ENCODE measurements at places on chromosomes 1 and 21.

- no peak for DNase-seq
Measured at GRCh38 chr1:185112356-185112755, 44.4 kb downstream of the TRMT1L start.

- peak; percentile 88 for DNase-seq
Measured at GRCh38 chr1:90122654-90123340, 127.9 kb downstream of the ZNF326 start.

- no peak for DNase-seq
Measured at GRCh38 chr1:170674239-170674638, 10.3 kb downstream of the PRRX1 start.

DNA sequence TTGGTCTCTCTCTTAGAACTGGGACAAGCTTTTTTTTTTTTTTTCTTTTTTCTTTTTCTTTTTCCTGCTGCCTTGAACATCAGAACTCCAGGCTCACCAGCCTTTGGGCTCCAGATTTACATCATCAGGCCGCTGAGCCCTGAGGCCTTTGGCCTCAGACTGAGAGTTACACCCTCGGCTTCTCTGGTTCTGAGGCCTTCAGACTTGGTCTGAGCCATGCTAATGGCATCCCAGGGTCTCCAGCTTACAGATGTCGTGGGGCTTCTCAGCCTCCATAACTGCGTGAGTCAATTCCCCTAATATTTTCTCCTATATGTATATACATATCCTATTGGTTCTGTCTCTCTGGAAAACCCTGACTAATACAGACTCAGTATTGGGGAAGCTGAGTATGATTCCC lies 36.5 kb upstream of the RC3H1 start:
- no peak for DNase-seq

- no peak for DNase-seq
Measured at GRCh38 chr1:86461482-86461881, 7.2 kb upstream of the CLCA1 start.

DNA sequence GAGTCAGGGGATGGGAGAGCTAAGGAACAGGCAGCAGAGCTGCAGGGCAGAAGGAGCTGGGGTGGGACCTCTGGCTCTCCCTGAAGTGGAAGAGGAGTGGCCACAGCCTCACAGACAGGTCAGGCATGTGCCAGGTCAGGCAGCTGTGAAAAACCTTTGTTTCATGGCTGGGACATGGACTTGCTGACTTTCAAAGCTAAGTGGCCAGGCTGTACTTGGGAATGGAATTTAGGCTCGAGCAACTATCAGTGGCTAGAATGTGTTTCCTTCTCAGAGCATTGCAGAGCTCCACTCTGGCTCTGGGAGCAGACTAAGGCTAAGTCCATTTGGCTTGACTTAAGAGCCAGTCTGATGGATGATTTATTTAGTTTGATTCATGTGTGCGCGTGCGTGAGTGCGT lies 385.1 kb downstream of the LMX1A start:
- no peak for DNase-seq

DNA sequence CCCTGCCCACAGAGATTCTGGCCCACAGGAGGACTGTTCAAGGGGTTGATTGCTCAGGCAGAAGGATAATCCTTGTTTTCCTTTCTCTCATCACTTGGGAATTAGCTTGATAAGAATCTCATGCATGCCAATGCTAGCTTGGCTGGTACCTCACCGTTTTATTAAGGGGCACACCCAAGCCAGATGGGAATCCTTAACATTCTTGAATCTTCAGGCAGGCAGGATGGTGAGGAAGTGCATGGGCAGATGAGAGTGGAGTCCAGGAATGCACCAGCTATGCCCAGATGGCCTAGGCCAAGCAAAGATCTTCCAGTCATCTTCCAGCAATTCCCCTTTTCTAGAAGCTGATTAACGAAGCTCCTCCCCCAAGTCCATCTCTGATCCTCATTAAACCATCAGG lies 4.1 kb upstream of the LCE7A start:
- DNase-seq: no peak

DNA sequence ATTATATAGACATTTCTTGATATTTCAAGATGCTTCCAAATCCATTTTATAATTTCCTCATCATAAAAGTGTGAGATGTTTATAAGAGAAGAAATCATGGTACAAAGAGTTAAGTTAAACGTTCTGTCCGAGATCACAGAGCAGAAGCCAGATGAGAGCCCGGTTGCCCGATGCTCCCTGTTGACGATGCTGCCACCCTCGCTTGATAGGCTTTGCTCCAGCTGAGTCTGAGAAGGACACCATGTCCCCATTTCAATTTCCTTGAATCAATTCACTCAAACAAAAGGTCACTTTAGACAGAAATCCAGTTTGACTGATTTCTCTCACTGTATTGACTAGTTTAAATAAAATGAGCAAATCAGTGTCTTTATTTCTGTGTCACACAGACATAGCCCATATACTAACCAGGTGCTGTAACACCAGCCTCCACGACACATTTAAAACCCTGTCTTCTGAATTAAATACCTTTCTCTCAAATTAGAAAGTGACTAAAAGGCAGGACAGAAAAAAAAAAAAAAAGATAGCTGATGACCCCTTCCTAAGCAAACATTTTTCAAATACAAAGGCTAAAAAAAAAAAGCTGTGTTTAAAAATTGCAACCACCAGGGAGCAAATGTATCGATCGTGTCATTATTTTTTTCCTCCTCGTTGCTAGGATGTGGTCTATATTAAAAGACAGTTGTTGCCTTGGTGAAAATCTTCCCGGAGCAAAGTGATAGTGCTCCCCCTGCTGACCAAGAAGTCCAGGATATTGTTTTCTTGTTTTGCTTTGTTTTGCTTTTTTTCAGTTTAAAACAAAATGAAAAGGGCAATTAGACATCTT lies 35.2 kb downstream of the DNASE2B start:
- DNase-seq: peak; percentile 89

DNA sequence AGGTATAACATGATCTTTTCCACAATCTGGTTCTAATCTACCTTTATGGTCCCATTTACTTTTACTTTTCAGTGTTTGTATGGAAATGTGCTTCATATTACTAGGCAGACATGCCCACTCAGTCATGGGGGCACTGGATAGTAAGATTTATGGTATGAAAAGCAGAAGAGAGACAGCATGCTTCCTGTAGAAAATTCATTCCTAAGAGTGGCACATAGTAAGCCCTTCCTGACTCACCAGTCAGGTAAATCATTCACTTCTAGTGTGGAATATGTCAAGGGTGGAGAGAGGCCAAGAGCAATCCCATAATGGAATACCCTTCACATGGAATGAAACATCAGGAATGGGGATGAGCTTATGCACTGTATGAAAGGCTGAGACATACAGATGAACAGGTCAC lies 49.5 kb upstream of the BCL10 start:
- DNase-seq: no peak

DNA sequence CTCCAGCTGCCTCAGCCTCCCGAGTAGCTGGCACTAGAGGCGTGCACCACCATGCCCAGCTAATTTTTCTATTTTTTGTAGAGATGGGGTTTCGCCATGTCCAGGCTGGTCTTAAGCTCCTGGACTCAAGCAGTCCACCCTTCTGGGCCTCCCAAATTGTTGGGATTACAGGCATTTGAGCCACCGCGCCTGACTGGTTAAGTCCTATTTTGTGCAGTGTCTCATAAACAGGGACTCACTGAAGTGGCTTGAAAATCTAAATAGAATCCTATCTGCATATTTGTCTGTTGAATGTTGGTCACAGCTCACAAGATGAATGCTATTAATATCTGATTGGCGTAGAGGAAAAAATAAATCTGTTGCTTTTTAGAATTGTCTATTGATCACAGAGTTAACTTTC lies 5.9 kb upstream of the CHAF1B start:
- DNase-seq: no peak

- peak; percentile 93 for DNase-seq
Measured at GRCh38 chr1:230753586-230754251, 6.5 kb downstream of the CAPN9 start.

- no peak for DNase-seq
Measured at GRCh38 chr1:9338397-9339246, 45.9 kb downstream of the SPSB1 start.

GRCh38 chr1:158022554-158023312 lies 29.3 kb downstream of the KIRREL1 start:
- no peak for DNase-seq

- no peak for DNase-seq
Measured at GRCh38 chr1:244211559-244211944, 160.5 kb downstream of the ZBTB18 start.

- DNase-seq: no peak
Measured at GRCh38 chr1:81543764-81544163, 257.0 kb upstream of the ADGRL2 start.

DNA sequence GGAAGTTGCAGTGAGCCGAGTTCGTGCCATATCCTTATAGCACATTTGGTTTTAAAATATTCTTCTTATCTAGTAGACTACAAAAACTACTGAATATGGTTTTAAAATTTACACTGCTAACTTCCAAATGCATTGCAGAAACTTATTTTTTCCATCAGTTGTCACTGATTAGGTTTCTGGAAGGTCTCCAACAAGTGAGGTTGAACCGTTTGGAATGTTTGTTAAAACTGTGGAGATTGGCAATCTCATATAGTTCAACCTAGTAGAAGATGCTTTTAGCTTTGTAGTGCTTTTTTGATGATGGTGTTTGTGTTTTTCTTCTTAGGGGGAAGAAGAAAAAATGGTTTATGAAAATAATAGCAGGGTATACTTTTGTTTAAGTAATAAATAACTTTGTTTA lies 12.9 kb downstream of the CENPF start:
- no peak for DNase-seq

DNA sequence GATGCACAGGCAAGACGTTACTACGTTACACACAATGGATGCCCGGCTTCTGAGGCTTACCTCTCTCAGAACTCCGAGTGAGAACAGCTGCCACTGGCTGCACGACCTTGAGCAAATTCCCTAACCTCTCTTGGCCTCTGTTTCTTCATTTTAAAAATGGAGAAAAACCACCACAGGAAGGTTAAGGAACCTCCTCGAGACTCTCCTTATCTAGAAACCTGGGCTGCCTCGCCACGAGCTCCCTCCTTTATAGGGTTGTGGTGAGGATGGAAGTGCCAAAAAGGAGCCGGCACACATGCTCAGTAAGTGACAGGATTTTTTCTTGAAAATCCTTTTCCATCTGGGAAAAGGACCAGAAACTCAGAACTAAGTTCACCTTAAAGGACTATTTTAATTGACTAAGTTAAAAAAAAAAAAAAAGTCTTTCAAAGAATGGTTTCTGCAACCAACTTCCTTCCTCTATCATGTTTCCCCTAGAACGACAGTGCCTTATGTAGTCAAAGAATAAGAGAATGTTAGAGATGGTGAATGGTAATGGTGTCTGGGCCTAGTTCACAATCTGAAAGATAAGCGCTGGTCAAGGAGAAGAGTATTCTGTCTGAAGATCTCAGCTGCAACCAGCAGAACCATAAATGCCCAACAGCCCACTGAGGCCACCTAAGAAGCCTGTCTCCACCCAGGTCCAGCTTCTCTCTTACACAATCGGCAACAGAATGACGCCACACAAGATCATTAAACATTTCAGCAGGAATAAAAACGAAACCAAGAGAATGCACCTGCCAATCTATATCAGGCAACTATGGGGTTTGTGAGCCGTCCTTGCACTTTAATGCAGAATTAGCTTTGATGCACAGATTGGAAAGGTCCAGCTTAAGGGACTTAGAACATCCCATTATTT lies 64.9 kb downstream of the SLC45A1 start:
- no peak for DNase-seq

DNA sequence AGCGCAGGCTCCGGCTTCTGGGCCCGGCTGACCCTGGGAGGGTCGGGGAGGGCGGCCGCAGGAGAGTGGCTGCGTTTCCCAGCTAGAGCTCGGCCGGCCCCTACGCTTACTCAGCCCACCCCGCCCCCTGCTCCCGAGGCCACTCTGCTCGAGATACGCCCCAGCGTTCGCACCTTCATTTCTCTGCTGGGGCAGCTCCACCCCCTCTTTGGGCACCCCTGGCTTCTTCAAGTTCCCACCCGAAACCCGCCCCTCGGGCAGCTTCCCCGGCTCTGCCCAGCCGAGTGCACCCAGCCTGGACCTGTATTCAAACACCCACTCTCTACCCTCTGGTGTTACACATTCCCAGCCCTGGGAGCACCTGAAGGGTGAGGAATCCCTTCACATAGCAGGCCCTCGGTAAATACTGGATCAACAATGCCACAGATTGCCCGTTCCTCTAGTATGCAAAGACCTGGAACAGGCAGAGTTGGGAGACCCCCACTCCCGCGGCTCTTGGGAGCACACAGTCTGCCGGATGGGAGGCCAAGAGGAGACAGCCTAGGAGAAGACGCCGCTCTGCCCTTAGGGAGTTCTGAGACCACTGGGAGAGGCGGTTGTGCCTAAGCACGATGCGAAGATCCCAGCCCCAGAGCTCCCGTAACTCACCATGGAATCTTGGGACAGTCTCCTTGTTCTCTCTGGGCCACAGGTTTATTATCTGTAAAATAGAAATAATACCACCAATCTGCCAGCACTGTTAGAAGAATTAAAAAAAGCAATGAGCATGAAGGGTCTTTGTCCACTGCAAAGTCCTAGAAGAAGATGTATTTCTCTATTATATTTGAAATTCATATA lies 566 bp upstream of the PAQR7 start:
- DNase-seq: no peak

DNA sequence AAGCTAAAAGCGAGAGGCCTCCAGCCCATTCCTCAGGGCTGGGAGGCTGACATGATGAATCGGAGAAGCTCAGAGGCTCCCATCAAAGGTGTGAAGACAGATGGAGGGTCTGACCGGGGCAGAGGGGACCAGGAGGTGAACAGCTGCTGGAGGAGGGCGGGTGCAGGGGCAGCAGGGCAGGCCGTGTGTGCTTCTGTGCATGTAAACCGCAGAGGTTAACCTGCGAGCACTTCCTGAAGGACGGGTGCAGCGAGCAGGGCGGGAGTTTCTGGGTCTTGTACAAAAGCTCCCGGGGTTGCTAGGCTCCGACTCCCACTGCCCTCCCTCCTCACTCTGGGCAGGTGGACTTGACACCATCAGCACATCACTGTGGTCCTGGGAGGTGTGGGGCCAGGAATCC lies 75.2 kb downstream of the PAX7 start:
- no peak for DNase-seq

- DNase-seq: no peak
Measured at GRCh38 chr1:203690730-203691129, 64.1 kb downstream of the ATP2B4 start.

DNA sequence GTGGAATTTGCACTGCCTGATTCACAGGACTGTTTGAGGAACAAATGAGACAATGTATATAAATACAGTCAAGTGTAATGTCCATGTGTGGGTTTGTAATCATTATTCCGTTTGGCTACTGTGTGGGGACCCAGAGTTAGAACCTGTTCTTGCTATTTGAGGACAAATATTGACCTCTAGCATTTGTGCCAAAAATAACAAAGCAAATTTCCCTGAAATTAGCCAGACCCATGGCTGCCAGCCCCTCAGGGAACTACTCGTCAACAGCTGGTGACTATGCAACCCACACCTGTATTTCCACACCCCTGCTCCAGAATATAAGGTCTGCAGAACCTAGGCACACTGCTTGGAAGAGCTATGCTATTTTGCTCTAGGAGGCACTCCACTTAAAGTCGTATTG lies 70.7 kb downstream of the KCNJ6 start:
- peak; percentile 70 for DNase-seq

Data from NCI-H1092 treated with DMSO at 0.1 percent for 48 hours (cell line).